Choroid plexus epithelial cell (primary cell): ENCODE measurements at places on chromosomes 12 and 14.

DNA sequence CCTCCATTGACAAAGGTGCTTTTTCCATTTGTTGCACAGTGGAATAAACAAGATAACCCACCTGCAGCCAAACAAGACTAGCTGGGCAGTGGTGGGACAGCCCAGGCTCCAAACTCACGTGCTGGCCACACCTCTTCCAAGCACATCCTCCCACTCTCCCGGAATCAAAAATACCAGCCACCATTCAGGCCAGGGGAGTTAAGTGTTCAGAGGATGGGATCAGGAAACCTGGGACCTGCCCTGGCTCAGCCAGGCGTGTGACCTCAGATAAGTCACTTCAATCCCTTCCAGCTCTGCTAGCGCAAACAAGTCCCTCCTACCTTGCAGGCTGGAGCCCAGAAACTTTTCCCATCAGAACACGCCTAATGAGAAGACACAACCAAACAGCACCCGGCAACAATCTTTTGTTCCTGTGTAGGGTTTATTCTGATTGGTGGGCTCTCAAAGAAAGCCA, 43.3 kb downstream of the ACTN1 start:
- peak; percentile 58 for DNase-seq

- peak; percentile 72 for DNase-seq
Measured at GRCh38 chr12:28550757-28551704, 360.8 kb downstream of the CCDC91 start.

DNA sequence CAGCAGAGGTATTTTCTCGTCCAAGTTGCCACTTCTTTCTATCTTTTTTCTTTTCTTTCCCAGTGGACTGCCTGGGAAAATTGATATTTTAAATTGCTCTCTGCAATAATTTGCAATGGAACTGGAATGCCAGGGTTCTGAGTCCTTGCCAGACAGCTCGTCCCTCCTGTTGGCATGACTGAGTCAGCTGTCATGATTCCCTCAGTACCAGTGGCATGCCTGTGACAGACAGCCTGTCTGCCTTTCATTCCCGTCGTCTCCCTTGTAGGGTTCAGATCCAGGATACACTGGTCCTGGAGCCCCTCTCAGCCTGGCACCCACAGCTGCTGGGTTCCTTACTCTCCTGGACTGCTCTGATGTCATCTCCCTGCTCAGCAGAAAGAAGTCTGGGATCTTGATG, 84.8 kb downstream of the PTPN11 start:
- no peak for DNase-seq

DNA sequence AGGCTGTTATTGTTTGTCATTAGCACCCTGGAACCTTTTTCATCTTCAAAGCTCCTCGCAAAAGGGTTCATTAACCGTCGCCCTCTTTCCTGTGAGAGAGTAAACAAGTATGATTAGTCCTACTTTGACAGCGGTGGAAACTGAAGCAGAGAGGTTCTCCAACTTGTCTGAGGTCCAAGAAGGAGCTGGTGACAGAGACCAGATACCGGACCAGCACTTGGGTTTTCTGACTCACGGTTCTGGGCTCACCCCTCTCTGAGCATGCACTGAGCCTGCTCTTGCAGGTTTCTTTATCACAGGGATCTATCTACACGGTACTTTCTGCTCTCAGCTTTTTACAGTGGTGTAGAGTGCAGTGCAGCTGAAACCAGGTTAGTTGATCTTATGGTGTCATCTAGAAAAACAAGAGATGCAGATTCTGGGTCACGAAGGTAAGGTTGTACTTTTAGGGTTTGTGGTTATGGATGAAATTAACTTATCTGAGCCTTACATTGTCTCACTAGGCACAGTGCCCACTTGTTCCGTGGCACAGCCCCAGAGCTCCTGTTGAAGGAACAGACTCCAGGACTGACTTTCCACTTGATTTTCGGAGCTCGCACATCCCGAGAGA, 62.1 kb downstream of the PPP2R5C start:
- no peak for DNase-seq

GRCh38 chr14:45426685-45427282, 173.8 kb upstream of the MIS18BP1 start:
- DNase-seq = peak; percentile 65

- DNase-seq = peak; percentile 57
Measured at GRCh38 chr12:124636138-124636978, 68.9 kb upstream of the NCOR2 start.

GRCh38 chr14:52272375-52272774, 4.9 kb downstream of the PTGDR start:
- DNase-seq = peak; percentile 68

DNA sequence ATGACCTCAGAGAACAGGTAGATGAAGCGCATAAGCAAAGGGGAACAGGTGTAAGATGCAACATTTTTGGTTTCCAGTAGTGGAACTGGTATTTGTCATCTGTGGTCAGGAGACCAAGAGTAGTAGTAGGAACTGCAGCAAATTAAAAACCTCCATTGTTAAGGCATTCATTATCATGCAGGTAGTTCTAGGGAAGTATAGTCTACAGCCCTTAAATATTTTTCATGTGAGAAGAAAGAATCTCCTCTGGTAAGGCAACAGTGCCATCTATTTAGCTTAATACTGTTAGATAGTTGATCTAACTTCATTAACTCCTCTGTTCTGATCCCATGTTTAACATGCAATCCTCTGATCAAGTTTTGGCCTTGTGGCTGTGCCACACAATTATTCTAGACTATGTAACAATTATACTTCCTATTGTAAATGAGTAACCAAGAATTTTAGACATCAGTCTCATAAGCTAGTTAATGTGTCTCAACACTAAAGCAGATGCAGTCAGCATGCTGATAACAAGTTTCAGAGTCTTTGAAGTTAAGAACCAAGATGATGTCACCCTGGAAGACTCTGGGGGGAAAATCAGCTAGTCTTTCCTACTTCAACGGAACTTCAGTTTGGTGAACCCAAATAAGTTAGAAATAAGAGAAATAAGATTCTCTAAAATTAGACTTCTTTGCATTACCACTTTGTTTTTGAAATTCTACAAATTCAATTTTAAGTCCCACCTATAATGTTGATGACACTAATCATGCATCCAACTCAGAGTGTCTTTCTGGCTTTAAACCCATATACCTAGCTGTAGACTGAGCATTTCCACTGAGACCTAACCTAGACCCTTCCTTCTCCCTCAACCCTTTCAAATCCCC, 70.9 kb downstream of the STXBP6 start:
- DNase-seq = no peak

GRCh38 chr12:51393676-51394545, 2.7 kb upstream of the GALNT6 start:
- DNase-seq = peak; percentile 59

GRCh38 chr12:1670358-1671268, 20.3 kb upstream of the ADIPOR2 start:
- no peak for DNase-seq

GRCh38 chr14:87185961-87186560, 806.9 kb downstream of the GALC start:
- DNase-seq = no peak

GRCh38 chr14:67263499-67264149, 22.4 kb downstream of the PALS1 start:
- peak; percentile 93 for DNase-seq

GRCh38 chr14:69989622-69990021, 110.4 kb downstream of the SMOC1 start:
- no peak for DNase-seq

GRCh38 chr12:112370199-112370598, 12.0 kb downstream of the HECTD4 start:
- DNase-seq = peak; percentile 35

- no peak for DNase-seq
Measured at GRCh38 chr14:101123618-101124510, 220.3 kb upstream of the RTL1 start.

GRCh38 chr12:132557291-132558015, 52.9 kb downstream of the LRCOL1 start:
- DNase-seq = no peak

GRCh38 chr14:67464377-67464776, 24.1 kb downstream of the TMEM229B start:
- no peak for DNase-seq

DNA sequence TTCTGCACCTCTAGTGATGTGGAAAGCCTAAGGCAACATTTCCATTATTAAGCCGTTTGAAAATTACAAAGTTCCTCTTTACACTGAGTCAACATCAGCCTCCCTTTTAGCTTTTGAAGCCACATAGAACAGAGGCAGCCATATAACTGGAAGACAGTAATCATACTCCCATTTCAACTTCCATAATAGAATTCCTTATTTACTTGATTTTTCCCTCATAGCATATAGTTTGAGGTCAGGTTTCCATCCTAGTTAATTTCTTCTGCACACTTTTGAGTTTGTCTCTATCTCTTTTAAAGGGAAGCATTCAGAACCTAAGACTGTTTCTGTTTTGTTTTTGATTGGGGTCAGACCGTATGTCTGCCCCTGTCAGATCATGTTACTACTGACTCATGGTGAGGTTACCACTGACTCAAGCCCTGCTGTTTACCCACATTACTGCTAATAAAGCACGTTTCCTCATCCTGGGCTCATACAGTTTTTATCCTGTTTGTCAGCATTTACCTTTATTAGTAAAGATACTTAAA, 161.0 kb downstream of the SLC38A4 start:
- DNase-seq = peak; percentile 97

DNA sequence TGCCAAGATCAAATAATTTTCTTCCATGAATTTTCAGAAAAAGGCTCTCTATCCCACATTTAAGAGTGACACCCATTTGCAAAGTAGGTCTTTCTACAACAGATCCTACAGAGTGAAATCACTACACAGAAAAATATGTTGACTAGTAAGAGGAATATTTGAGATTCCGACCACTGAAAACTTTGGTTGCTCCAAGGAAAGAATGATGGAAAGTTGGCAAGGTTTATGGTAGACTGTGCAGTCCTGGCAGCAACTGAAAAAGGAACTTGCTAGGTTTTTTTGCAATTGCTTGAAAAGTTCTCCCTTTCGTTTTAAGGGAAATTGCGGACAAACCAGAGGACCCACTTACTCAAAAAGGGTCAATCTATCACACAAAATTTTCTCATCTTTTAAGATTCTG, 83.1 kb upstream of the TSPAN8 start:
- no peak for DNase-seq

DNA sequence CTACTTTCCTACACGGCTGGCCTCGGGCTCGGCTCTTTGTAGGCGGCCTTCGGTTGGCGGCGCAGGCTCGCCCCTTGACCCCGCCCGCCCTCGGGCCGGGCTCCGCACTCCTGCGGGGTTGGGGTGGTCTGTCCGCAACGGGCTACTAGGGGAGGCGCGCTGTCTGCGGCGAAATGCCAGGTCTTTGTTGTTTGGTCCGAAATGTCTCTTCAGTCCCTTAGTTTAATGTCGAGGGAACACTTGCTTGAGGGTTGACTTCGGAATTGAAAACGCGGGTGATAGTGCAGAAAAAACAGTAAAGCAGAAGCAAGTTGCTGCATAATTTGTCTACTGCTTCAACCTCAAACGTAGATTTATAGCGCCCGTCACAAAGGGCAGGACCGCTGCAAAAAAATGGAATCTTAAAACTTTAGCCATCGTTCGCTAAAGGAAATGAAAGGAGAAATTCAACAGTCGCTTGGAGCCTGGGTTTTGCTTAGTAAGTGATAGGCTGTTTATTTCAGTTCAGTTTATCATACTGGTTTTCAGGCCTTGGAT, 390 bp downstream of the JKAMP start:
- peak; percentile 47 for DNase-seq

GRCh38 chr12:48175613-48176416, 7.6 kb upstream of the CCDC184 start:
- peak; percentile 36 for DNase-seq

DNA sequence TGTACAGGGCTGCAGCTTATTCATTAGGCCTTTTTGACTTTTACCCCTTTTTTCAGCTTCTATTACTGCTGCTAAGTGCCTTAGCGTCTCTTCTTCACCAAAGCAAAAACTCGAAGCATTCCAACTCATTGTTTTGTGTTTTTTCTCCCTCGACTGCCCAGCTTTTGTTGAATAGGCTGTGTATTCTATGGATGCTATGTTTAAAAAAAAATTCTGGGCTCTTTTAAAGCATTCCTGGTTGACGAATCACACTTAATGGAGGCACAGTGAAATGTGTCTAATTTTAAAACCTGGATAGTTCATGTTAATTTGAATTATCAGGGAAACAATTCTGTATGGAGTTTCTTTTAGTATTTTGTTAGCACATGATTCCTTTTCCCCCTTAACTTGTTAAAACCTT, 29.7 kb downstream of the KTN1 start:
- peak; percentile 58 for DNase-seq

DNA sequence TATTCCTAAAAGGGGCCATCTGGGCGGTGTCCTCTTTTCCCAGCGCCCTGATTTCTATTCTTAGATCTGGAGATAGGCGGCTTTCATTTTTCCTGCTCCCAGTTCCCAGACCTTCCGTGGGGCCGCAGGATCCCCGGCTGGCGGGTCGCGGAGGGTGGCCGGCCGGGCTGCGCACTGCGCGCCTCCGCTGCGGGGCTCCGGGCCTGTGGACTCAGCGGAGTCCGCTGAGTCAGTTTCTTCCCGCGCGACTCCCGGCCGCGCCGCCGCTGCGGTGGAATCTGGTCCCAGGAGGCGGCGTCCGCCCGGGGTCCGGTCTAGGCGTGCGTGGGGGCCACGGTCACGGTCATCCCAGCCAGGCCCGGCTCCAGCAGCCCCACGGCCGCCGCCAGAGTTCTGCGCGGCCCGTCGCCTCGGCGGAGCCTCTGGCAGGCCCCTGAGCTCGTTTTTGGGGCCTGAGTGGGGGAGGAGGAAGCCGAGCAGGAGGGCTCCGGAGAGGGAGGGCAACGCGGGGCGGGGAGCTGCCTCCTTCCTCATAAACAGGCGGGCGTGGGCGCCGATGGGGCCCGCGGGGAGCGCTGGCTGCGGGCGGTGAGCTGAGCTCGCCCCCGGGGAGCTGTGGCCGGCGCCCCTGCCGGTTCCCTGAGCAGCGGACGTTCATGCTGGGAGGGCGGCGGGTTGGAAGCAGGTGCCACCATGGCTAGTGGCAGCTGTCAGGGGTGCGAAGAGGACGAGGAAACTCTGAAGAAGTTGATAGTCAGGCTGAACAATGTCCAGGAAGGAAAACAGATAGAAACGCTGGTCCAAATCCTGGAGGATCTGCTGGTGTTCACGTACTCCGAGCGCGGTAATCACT, at the start of gene LRRK2:
LRRK2 (plus strand) TSS at position 559 of the 853 bp plus-strand sequence; CDS start at position 694, 135 bp downstream.
- DNase-seq = peak; percentile 60

DNA sequence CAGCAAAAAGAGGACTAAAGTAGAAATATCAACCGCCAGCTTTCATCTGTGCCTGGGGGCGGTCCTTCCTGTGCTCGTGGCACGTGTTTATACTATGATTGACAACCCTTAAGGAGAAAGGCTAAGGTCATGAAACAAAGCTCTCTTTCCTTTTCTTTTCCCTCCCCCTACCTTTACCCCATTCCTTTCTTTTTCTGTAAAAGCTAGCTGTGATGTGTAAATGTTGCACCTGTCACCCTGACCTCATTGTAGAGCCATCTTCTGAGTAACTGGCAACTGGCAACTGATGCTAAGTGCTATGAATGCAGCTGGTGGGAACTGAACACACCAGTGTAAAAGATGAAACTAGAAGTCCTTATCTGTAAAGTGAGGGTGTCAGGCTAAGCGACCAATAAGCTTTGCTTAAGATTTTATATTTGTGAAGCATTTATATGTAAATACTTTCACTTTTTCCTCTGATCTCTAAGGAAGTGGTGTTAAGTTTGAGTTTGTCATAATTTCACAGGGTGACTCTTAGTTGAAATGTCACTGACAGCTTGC, 102.8 kb upstream of the BCAT1 start:
- DNase-seq = no peak

- DNase-seq = no peak
Measured at GRCh38 chr12:50333441-50333840, 50.1 kb upstream of the LIMA1 start.
